ENCODE measurements at places on chromosomes 2 and 18.

GRCh38 chr2:119846021-119846420 lies 86.3 kb downstream of the PTPN4 start:
- DNase-seq, result no peak

GRCh38 chr2:167964650-167965413 lies 282.6 kb downstream of the STK39 start:
- no peak for DNase-seq

DNA sequence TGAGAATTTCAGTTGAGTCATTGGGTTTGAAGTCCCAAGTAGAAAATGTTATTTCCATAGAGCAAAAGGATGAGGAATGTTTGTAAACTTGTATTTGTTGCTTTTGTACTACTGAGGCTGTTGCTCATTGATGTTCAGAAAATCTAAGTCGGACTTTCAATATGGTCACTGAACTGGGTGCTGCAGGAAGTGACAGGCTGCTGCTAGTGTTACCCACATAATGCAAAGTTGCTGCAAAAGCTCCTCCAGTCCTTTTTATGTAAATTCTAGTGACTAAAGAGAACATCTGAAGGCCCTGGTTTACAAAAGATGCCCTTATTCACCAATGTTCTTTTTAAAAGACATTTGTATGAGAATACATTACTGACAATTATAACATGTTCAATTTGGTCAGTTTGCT lies 131.1 kb upstream of the FAM98A start:
- DNase-seq, result no peak

GRCh38 chr18:13910501-13910900 lies 4.8 kb downstream of the MC2R start:
- no peak for DNase-seq

GRCh38 chr2:26483516-26483915 lies 5.6 kb upstream of the OTOF start:
- DNase-seq, result no peak

DNA sequence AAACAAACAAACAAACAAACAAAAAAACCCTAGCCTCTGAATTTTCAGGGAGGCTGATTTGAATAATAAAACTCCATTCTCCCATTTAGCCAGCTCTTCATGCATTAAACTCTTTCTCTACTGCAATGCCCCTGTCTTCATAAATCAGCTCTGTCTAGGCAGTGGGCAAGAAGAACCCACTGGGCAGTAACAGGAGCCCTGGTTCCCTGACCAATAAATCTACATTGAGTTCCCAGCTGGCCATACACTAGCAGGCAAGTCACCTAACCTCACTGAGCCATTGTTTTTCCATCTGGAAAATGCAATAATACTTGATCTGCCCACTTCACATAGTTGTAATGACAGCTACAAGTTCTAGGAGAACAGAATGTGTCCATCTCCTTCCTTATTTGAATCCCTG lies 57.6 kb upstream of the YPEL5 start:
- no peak for DNase-seq

DNA sequence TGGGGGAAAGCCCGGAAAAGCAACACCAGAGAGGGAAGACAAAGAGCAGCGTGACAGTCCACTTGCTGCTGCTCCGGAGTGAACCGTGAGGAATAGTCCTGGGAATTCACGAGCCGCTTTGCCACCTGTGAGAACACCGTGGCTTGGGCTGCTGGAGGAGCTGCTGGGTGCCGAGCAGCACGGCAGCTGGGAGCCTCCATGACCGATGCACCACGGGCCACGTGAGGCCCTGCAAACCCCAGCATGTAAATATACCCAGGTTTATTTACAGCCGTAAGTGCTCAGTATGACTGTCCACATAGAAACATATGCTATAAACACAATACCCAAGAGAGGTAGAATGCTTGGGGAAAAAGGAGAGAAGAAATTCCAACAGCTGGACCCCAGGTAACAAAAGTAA lies 65.1 kb downstream of the SMIM21 start:
- no peak for DNase-seq

- no peak for DNase-seq
Observed at GRCh38 chr2:199439542-199439941, 18.2 kb downstream of the SATB2 start.

DNA sequence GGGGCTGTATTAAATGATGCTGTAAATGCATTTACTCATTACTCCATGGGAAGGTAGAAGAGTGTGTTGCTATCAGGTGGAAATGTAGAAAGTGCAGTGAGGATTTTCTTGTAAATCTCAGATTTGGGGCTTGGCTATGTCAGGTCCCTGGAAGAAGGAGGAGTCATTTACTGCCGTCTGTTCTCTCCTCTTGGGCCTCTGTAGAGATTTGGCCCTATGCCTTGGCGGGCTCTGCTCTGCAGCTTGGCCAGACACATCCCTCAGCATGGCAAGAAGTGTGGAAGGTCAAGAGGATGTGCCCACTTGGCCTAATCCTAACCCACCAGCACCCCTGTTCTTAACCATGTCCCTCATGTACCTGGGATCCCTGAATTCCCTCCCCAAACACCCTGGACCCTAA lies 6.7 kb downstream of the IL1R1 start:
- DNase-seq, result no peak

DNA sequence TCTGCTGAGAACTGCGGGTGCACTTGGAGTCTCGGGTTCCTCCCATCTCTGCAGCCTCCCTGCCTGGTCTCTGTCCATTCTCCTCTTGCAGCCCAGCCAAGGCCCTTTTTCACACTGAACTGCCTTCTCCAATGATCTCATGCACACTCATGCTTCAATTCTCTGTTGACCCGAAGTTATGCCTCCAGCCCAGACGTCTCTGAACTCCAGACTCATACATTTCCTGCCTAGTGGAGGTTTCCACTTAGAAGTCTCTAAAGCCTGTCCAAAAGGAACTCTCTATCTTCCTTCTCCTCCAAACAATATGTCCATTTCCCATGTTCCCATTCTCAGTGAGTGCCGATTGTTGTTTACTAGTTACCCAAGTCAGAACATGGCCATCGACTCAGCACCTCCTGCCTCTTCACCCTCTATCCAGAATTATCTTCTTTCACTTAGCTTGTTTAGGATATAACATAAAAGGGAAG lies 155.2 kb downstream of the IRS1 start:
- DNase-seq, result no peak

DNA sequence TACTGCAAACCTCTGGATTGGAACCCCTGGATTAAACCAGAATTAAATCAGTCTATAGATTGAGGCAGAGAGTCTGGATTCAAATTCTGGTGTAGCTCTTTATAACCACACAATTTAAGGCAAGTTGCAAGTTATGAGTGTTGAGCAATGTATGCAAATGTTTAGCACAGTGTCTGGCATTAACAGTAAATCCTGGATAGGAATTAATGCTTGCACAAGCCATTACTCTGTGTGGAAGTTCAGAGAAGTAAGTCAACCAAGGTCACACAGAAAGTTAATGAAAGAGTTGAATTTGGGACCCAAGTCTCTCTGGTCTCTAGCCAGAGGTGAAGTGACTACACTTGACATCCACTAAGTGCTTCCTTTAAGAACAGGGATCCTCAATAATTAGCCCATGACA lies 2.0 kb upstream of the MARCO start:
- peak; percentile 31 for DNase-seq

- DNase-seq, result peak; percentile 95
Observed at GRCh38 chr2:98464772-98465310, 20.2 kb downstream of the INPP4A start.

DNA sequence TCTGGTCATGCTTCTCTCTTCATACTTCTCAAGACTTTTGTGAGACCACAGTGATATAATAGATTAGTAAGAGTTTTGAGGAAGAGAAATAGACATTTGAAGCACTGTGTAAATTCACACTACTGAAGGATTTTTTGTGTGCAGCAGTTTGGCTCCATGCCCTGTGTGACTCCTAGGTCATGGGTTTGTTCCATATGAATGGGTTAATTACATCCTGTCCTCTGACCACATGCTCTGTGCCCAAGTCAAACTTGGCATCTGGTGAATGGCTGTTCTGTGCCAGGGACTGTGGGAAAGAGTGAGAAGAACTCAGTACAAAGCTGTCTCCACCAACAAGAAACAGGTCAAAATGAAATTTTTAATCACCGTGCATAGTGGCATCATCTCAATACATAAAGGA lies 304.0 kb downstream of the LNPK start:
- DNase-seq, result no peak

GRCh38 chr2:208463721-208464120 lies 57.1 kb downstream of the PTH2R start:
- no peak for DNase-seq

- no peak for DNase-seq
Observed at GRCh38 chr2:70852824-70853223, 17.2 kb upstream of the CD207 start.

- no peak for DNase-seq
Observed at GRCh38 chr2:75833386-75833785, 122.7 kb upstream of the GCFC2 start.

GRCh38 chr2:10273215-10274175 lies 29.2 kb upstream of the HPCAL1 start:
- DNase-seq, result no peak

DNA sequence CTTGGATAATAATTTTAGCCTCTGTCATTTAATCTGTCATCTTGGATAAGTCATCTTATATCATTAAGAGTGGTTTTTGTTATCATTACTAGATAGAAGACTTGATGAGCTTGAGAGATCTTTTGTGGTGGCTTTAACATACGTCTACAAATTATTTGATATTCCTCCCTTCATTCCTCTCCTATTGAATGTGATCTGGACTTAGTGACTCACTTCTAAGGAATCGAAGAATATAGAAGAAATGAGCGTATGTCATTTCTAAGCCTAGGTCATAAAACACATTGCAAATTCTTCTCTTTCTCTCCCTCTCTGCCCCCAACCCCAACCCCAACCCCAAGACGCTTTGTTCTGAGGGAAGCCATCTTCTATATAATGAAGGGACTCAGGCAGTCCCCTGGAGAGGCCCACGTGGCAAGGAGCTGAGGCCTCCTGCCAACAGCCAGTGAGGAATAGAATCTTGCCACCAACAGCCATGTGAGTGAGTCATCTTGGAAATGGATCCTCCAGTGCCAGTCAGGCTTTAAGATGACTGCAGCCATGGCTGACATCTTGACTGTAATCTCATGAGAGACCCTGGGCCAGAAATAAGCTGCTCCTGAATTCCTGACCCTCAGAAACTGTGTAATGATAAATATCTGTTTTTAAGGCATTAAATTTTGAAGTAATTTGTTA lies 221.6 kb upstream of the SP5 start:
- DNase-seq, result no peak

- DNase-seq, result no peak
Observed at GRCh38 chr18:44742718-44743311, 62.1 kb downstream of the SETBP1 start.

Measured in HL-60 (cell line).